ENCODE measurements at places on chromosomes 12 and 14.

GRCh38 chr12:50678650-50679365 lies 85.1 kb upstream of the ATF1 start:
- no peak for DNase-seq

DNA sequence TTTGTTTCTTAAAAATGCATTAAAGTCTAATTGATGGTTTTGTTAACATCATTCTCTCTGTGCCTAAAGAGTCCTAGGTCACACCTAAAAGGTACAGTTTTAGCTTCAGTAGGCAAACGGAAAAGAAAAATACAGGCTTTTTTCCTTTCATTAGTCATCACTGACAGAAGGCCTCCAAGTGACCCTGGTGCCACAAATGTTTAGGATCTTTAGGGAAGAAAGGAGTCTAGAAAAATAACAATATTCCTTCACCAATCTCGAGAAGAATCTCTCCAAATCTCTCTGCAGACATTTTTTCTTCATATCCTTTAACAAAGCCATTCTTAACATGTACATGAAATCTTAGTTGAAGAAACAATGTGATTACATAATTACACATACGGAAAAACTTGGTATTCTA lies 2.0 kb downstream of the DENND5B start:
- no peak for DNase-seq

DNA sequence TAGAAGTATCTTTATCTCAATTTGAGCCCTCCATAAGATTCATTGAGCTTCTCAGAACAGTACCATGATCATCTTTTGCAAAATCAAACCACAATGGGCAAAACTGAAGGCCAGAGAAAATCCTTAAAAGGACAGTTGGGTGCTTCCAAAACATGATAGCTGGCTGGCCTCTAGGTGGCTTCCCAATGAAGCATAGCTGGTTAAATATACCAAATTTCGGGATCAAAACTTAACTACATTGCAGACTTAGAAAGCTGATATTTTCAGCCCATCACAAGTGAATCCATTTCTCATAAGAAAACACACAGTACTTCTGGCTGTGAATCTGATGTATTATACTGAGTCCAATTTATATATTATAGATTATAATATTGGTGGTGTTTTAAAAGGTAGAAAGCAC lies 15.3 kb upstream of the PIK3C2G start:
- no peak for DNase-seq

GRCh38 chr12:47987411-47988072 lies 16.7 kb downstream of the COL2A1 start:
- no peak for DNase-seq

- DNase-seq: no peak
These were observed 441.0 kb downstream of the FUT8 start for GRCh38 chr14:65853407-65853955.

GRCh38 chr14:23052182-23052623 lies 5.1 kb downstream of the CDH24 start:
- DNase-seq: peak; percentile 64

DNA sequence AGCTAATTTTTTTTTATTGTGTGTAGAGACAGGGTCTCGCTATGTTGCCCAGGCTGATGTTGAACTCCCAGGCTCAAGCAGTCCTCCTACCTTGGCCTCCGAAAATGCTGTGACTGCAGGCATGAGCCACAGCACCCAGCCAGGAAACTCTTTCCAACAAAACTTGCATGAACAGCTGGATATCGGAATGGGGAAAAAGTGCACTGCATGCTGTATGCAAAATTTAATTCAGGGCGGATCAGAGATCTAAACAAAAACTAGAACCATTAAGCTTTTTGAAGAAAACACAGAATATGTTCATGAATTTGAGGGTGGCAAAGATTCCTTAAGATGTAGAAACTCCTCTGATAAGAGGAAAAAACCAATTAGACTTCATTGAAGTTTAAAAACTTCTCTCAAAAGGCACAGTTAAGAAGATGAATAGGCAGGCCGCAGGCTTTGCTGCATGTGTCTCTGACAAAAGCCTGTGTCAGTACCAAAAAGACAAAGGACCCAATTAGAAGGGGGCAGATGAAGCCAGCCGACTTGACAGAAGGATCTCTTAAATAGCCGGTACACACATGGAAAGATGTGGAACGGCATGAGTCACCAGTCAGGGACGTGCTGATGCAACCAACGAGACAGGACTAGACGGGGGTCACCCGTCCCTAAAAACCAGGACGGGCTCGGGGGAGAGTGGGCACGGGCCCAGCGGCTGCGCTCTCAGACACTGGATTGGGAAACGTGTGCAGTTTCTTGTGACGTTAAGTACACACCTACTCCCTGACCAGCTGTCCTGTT lies 34.8 kb upstream of the MMP17 start:
- DNase-seq: no peak

DNA sequence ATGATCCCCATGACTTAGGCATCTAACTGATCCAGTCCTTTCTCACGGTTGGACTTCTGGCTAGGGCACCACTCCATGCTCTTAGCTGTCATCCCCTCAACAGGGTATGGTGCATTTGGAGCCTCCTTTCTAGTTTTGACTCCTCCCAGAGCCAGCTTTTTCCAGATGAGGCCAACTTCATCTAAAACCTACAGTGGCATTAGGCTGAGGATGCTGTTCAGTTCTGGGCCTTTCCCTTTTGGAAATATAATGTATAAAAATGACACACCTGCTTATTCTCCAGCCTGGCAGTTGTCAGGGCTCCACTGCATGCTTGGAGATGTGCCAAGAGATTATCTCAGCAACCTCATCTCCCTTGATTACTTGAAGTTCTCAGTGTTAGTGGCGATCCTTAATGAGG lies 239.7 kb downstream of the EMP1 start:
- peak; percentile 7 for DNase-seq

DNA sequence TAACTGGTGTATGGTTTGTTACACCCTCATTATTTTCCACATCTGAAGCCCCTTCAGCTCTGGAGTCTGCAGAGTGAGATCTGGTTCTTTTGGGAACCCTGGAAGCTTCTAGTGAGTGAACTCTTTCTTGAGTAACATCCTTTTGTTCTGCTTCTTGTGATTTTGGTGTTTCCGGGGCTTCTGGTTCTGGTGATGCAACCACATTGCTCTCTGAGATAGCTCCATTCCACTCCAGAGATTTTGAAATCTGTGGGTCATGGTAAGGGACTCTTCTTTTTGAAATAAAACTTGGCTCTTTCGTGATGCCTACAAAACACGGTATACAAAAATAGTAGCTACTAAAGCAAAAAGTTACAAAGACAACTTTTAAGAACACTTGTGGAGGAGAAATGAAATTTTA lies 5.4 kb downstream of the MDM1 start:
- DNase-seq: no peak

DNA sequence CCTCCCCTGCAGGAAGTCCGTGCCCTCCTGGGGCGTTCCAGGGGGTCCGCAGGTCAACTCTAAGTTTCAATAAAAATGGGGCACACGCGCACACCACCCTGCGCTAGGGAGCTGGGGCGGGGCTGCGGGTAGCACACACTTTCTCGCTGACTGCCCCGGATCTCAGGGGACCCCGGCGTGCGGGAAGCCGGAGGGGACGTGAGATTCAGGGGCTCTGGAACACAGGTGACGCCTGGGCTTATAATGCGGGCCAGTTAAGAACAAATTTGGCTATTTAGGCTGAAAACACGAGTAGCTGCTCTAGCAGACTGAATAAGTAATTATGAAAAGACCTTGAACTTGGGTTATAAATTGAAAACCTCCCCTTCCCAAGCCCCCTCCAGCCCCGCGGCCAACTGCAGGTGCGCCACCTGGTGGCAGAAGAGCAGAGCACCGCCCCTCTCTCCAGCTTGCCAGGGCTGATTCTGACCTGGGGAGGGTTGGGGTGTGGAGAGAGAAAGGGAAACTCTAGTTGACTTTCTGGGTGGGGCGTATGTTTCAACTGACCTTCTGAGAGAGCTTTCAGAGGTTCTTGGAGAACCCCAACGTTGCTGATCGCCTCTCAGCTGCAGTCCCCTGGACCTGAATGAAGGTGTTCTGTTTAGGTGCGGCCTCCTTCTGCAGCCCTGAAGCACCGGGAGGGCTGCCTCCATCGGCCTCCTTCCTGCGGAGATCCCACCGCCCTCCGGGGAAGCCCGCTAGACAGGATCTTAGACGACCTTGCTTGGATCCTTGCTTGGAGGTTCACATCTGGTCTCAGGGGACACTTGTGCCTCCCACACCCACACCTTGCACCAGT lies 118.4 kb upstream of the EVL start:
- DNase-seq: peak; percentile 49

DNA sequence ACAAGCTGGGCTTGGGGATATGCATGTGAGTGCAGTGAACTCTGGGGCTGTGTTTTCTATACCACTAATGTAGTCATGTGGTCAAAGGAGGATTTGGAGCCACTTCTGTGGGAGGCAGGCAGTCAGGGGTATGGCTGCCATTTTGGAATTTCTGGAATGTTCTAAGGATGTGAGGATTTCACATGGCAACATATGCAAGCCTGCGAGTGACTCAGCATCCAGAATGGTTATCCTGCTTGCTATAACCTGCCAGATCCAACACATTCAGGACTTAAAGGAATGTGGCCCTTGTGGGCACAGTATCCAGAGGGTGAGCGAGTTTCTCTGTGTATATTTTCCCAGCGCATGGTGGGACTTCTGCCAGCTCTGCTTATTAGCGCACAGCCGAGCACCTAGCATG lies 249.2 kb upstream of the PWP1 start:
- DNase-seq: peak; percentile 60

DNA sequence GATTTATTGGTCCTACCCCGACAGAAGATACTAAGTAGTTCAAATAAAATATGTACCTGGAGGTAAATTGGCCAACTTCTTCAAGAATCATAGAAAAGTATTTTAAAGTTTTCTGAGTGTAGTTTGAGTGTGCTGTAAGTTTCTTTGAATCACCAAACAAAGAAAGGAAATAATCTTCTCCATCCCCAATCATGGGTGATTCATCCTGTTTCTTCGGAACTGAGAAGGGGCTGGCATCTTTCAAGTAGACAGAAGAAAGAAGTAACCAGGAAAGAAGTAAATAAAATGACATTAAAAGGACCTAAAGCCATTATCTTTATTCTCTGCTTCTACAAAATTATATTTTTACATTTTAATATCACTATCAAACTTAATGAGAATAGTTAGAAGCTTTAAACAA lies 6.8 kb downstream of the LMNTD1 start:
- DNase-seq: no peak

- peak; percentile 35 for DNase-seq
These were observed 594 bp downstream of the TAMALIN start for GRCh38 chr12:52007158-52007921.

GRCh38 chr14:55440385-55440784 lies at the start of gene TBPL2:
TSS of gene TBPL2 (minus strand) at chr14:55440616. CDS start at chr14:55440449, 167 bp downstream.
- peak; percentile 85 for DNase-seq

- DNase-seq: no peak
These were observed 202.8 kb downstream of the ANO2 start for GRCh38 chr12:5742258-5742657.

GRCh38 chr12:107635139-107635538 lies 50.5 kb upstream of the PWP1 start:
- peak; percentile 77 for DNase-seq

- DNase-seq: no peak
These were observed 592.5 kb upstream of the NOVA1 start for GRCh38 chr14:27190296-27190695.

DNA sequence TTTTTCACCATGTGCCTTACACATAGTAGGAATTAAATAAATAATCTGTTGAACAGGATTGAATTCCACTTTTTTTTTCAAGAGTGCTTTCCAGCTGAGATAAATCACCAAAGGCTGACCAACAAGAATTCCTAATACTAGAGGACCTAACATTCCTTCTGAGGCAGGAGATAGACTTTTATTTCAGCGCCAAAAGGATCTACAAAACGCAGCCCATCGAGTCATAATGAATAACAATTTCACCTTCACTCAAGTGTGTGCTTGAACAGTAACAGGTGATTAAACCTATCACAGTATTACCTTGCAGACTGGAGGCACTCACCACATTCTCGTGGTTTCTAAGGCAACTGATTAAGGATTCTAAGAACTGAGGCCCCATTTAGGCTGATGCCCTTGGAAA lies 224.3 kb upstream of the ATP2B1 start:
- DNase-seq: no peak

GRCh38 chr14:45261209-45261608 lies 8.2 kb upstream of the MIS18BP1 start:
- DNase-seq: no peak

DNA sequence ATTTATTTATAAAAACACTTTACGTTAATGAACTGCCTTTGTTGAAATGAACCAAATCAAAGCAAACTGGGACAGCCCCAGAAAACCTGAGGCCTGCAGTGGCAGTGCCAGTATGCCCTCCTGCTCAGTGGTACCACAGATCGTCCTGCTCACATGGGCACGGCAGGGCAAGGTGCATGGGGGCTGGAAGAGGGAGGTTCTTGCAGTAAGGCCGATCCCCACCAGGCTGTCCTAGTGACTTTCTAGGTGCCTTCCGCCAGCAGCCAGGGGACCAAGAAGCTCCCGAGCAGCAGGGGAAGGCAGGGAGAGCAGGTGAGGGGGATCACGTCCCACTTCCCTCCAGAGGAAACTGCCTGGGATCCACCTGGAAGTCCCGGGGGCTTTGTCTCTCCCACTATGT lies 63.9 kb downstream of the TESC start:
- no peak for DNase-seq

GRCh38 chr12:53623548-53624385 lies 2.4 kb downstream of the ATF7 start:
- DNase-seq: no peak

DNA sequence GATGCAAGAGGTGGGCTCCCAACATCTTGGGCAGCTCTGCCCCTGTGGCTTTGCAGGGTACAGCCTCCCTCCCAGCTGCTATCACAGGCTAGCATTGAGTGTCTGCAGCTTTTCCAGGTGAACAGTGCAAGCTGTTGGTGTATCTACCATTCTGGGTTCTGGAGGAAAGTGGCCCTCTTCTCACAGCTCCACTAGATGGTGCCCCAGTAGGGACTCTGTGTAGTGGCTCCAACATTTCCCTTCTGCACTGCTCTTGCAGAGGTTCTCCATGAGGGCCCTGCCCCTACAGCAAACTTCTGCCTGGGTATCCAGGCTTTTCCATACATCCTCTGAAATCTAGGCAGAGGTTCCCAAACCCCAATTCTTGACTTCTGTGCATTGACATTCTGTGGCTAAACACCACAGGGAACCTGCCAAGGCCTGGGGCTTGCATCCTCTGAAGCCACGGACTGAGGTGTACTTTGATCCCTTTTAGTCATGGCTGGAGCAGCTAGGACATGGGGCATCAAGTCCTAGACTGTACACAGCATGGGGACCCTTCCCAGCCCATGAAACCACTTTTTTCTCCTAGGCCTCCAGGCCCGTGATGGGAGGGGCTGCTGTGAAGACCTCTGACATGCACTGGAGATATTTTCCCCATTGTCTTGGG lies 24.0 kb upstream of the SLC38A1 start:
- no peak for DNase-seq

DNA sequence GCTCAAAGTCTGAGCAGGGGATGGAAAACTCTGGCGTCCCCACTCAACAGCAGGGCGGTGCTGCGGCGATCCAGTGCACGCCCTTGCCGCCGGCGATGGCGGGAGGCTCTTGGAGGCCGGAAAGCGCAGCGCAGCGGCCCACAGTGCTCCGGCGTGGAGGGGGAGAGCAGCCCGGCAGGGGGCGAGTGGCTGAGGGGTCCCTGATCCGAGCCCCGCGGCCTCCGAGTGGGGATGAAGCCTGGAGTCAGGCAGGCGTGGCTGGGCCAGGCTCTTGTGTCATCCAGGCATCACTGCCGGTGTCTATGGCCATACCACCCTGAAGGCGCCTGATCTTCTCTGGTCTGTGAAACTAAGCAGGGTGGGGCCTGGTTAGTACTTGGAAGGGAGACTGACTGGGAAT lies 183.1 kb downstream of the ALG10 start:
- DNase-seq: no peak

All from ELF-1 (cell line).